LNCaP clone FGC (cell line): ENCODE measurements at places on chromosomes 6 and 20.
A peak's percentile ranks its signal among the peaks of the same experiment; 100 is the strongest.

DNA sequence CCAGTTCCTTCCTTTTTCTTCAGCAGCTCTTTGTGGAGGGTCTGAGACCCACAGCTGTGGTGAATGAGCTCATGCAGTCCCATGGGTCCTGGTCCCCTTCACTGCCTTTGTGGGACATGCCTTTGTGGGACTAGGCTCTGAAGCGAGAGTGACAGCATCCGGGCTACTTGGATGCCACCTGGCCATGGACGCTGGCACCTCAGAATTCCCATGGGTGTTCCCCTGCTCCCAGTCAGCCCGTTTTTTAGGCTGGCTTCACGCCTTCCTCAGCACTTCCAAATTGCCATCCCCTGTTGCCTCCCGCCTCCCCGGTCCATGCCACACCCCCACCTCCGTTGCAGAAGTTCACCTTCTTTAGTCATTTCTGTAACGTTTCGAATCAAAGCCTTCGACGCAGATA, 45.1 kb downstream of the RAMACL start:
- DNase-seq = no peak

GRCh38 chr6:101203664-101204063, 189.8 kb upstream of the GRIK2 start:
- DNase-seq = no peak

DNA sequence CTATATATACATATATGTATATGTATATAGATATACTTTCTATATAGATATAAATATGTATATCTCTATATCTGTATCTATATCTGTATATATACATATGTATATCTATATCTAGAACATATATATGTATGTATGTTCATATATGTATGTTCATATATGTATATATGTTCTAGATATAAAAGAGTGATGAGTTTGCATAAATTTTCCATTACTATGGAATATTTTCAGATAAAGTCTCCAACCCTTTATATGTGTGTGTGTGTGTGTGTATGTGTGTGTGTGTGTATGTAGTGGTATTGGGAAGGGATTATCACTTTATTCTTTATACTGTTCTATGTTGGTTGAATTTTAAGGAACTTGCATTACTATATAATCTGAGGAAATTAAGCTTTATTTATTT, 33.3 kb downstream of the SYNE1 start:
- no peak for DNase-seq

GRCh38 chr6:75882734-75883133, 133.7 kb downstream of the MYO6 start:
- peak; percentile 63 for DNase-seq

GRCh38 chr20:2902291-2902690, 29.0 kb downstream of the PTPRA start:
- no peak for DNase-seq

DNA sequence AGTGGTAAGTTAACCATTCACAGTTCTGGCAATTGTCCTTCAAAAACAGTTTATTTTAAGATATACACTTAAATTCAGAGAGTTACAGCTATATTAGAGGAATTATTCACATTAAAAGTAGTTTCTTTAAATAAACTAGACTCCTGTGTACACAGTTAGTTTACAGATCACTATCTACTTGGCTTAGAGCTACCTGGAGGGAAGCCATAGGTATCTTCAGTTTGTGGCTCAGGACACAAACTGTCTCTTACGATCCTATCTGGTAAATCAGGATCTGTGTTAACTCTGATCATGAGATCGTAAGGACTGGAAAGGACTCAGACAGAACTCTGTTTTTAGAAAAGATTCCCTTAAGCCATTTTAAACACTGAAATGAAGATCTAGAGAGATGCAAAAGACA, 160.9 kb downstream of the REV3L start:
- DNase-seq = peak; percentile 96

GRCh38 chr20:60255866-60256265, 297.6 kb downstream of the CDH26 start:
- DNase-seq = no peak

GRCh38 chr6:141874930-141875602, 257.7 kb upstream of the GJE1 start:
- DNase-seq = no peak

DNA sequence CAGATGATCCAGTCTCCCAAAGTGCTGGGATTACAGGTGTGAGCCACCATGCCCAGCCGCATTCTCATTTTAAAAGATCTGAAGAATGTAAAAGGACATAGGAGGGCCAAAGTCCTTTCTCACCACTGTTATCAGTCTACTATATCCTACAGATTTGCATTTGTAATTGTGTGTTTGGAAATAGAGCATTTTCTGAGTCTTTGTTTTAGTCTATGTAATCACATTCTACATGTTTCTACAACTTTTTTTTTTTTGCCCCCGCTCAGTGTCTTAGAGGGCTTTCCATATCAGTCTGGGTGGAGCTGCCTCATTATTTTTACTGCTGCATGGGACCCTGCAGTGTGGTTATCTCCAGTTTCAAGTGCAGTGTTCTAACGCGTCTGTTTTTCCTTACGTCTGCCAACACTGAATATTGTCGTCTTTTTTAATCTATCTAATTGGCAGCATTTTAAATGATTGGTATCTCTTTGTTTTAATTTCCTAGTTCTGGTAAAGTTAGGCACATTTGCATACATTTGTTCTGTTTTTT, 7.8 kb downstream of the CUL9 start:
- no peak for DNase-seq

- no peak for DNase-seq
Measured at GRCh38 chr6:67698534-67698933, 936.5 kb upstream of the ADGRB3 start.

DNA sequence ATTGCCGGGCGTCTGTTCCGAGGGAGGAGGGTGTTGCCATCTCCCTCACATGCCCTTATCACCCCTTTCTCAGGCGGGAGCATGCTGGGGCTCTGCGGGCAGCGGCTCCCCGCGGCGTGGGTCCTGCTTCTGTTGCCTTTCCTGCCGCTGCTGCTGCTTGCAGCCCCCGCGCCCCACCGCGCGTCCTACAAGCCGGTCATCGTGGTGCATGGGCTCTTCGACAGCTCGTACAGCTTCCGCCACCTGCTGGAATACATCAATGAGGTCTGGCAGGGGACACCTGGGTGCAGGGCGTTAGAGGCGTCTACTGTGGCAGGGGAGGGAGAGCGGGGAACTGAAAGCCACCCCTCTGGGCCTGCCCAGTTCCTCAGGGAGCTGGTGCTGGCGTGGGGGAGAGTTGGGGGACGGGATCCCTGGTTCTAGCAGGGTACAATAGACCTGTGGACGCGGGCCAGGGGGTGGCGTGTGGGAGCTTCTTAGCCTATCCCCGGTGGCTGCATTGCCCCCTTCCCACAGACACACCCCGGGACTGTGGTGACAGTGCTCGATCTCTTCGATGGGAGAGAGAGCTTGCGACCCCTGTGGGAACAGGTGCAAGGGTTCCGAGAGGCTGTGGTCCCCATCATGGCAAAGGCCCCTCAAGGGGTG, 697 bp downstream of the PPT2 start:
- peak; percentile 42 for DNase-seq

DNA sequence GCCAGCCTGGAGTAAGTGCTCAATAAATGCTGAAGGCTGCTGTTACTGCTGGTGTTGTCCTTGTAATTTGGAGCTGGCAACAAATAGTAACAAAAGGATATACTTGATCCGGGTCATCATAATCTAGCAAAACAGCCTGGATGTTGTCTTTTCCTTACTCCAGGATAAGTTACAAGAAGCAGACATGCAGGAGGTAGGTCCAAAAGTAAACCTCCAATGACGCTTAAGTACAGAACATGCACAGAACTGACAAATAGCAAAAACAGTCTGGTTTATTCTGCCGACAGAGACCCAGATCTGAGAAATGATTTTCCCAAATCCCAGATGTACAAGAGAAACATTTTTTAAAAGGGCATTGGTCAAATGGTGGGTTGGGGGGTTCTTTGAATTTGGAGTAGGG, 93.0 kb upstream of the KCNK16 start:
- DNase-seq = no peak

DNA sequence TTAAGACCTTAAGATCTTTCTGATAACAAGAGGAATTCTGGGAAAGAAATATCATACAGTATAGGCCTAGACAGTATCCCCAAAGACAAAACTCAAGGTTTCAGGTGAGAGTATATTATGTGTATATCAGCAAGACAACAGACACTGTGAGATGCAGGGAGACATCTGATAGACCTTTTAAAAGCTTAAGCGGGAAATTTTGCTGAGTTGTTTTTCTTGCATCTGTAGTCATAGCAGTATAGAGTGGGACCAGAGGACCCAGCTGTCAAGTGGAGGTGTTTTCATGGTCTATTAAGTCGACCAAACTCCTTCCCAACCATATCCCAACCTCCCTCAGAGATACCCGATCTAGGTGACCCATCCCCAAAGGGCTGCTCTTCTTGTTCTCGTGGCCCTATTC, 98.1 kb upstream of the THEMIS start:
- DNase-seq = no peak

- DNase-seq = no peak
Measured at GRCh38 chr6:21666201-21666691, 72.7 kb downstream of the SOX4 start.

DNA sequence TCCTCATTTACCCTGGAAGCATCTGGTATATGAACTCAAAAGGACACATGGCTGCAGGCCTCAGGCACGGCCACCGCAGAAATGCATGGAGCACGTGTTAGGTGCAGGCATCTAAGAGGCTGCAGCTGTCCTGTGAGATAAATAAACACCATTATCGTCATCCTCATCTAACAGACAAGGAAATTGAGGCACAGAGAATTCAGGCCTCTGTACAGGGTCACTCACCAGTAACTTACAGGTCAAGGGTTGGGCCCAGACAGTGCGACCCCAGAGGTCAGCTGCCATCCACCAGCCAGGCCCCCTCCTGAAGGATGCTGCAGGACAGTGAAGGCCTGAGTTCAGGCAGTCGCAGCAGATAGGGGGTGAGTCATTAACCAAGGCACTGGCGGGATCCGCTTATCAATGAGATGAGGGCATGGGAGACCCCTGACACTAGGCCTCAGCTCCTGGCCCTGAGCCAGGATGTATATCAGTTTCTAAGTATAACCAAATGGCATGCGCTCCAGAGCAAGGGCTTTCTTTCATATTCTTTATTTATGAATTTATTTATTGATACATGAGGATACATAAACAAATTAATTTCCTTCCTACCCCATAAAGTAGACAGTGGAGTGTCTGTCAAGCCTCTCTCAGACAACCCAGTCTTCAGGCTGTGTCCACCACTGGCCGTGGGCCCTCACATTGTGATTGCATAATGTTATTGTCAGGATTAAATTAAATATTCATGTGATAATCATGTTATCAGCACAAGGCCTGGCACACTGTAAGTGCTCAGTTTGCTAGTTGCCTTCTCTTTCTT, 316.9 kb downstream of the QKI start:
- no peak for DNase-seq

DNA sequence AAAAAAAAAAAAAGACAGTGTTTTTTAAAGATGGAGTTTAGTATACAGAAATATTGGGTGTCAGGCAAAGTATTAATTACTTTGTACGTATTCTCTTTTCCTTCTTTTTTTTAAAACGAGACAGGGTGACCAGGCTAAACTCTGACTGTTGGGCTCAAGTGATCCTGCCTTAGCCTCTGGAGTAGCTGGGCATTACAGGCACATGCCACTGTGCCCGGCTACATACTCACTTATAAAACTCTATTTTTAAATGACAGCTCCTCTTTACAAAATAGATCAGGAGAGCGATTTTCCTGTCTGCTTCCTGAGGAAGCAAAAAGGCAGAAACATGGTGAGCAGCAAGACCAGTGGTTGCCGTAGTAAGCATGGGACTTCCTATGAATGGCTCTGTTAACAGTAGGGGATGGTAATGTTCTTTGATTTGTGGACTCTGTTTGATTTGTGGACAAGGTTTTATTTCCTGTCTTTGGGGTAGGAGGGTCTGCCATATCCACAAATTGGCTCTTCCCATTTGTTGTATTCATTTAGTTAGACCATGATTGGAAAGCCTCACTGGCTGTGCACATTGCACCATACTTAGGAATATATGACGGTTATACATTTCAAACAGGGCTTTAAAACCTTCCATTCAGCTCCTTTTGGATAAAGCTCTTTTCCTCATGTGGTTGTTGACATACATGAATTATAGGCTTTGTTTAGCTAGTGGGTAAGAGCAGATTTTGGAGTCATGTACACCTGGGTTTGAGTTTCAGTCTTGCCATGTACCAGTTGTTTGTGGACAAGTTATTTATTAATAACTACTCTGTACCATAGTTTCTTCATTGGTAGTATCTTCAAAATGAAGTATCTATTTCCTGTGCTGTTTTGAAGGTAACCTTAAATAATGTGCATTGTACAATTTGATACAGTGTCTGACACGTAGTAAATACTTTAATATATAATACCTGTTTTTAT, 45.1 kb downstream of the PTPRA start:
- DNase-seq = no peak

- DNase-seq = no peak
Measured at GRCh38 chr6:153001767-153002612, 519 bp downstream of the MTRF1L start.

GRCh38 chr6:6758915-6759654, 170.6 kb downstream of the LY86 start:
- DNase-seq = no peak

DNA sequence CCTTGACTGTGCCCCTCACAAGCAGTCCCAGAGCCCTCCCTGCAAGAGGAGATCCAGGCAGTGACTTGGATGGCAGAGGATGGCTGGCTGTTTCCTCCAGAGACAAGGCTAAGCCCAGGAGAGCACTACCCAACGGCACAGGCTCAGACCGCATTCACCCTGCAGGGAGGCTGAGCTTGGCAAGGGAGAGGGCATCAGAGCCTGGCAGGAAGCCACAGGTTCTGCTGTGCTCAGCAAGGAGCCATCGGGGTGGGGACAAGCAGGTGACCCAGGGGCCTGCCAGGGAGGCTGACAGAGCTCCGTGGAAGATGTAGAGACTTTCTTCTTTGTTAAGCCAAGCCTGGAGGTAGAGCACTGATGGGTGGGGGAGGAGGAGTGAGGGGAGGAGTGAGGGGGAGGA, 159.2 kb upstream of the CST7 start:
- no peak for DNase-seq

- no peak for DNase-seq
Measured at GRCh38 chr20:16732506-16733152, 2.8 kb downstream of the SNRPB2 start.

- DNase-seq = no peak
Measured at GRCh38 chr6:106924694-106925523, 49.6 kb downstream of the CD24 start.

DNA sequence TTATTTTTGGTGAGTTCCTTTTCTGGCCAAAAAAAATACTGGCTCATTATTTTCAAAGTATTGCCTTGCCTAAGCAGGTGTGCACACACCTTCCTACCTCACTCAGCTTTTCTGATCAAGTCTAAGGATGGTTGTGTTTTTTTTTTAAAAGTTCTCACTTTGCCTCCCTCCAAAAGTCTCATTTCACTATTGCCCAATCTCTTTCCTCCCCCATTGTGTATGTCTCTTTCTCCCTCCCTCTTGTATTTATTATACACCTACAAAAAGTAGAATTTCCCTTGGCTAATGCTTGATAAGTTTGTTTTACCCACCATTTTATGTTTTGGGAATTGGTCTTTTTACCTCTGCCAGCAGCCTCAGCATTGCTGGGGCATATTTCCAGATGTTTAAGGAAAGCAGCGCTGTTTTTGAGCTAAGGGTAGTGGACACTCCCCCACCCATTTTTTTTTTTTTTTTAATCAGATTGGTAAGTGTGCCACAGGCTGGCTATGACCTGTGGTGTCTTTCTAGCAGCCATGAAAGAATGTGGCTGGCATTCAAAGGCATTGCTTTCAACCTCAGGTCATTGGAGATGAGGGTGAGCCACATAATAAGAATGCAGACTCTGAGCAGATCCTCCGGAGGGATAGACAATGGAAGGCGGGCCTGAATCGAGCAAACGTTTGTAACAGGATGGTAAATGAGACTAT, 668.6 kb downstream of the UTRN start:
- DNase-seq = no peak

- peak; percentile 65 for DNase-seq
Measured at GRCh38 chr6:106097411-106098231, 11.5 kb downstream of the PRDM1 start.

- no peak for DNase-seq
Measured at GRCh38 chr6:79167931-79168694, 66.4 kb downstream of the HMGN3 start.
